Pancreas (tissue), 10 donors: ENCODE measurements at places on chromosomes 6 and 20. TPM values are rescaled to one million over a fixed set of nuclear protein-coding genes. Genes with fewer than 3 reads are reported as not detected.

Gene PNLDC1
- 0.51 TPM for total RNA-seq

Gene OOEP
- total RNA-seq = not detected

Gene SSTR4
- total RNA-seq = not detected

Gene OLIG3
- total RNA-seq = not detected

Gene LST1
- 10.9 TPM for total RNA-seq

Gene NNAT
- not detected for total RNA-seq

Gene RWDD2A
- 4.7 TPM for total RNA-seq

DNA sequence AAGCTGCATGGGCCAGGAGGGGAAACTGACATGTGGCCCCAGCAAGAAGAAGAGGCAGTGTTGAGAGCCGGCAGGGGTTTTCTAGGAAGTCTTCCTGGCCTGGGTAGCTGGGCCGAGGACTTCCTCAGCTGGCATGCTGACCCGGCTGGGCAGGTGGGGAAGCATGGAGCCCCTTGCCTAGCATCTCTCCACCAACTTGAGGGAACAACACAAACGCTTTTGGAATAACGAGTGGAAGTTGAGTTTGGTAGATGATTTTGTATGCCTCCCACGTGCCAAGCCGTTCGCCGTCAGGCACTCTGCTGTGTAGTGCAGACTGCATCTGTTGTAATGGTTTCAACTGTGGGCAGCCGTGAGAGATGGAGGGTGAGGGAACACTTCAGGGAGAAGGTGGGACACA lies 7.3 kb downstream of the TMEM181 start:
- DNase-seq = no peak

GRCh38 chr6:13485923-13486562 lies 1.4 kb downstream of the GFOD1 start:
- DNase-seq = no peak

- no peak for DNase-seq
These were observed 17.1 kb downstream of the FOXF2 start for GRCh38 chr6:1406306-1407072.

DNA sequence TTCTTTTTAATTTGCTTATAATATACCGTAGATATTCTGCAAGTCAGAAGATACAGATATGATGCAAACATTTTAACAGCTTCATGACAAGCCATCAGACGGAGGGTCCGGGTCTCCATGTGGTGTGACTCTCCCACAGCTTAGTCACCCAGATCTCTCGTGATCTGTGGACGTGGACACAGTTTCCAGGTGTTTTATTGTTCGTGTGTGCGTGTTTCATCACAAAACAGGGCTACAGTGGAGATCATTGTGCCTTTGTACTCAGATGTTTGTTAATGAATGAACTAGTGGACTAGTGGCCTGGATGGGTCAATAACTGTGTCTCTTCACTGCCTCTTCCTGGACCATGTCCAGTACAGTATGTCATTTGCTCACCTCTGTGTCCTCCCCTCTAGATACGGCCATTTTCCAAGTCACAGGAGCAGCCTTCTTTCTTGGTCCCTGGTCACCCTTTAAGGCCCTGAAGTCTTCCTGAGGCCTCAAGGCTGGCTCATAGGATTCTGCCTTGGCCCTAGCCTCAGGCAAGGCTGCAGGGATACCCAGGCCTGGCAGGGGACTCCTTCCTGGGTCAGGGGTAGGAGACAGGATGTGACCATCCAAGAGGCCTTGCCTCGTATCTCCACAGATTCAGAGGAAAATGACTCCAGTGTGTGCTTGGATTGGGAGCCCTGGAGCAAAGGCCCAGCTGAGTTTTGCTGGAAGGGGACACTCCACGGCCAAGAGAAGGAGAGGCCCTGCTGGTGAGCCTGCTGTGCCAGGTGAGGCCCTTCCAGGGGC lies 4.6 kb downstream of the ADIG start:
- DNase-seq = no peak

DNA sequence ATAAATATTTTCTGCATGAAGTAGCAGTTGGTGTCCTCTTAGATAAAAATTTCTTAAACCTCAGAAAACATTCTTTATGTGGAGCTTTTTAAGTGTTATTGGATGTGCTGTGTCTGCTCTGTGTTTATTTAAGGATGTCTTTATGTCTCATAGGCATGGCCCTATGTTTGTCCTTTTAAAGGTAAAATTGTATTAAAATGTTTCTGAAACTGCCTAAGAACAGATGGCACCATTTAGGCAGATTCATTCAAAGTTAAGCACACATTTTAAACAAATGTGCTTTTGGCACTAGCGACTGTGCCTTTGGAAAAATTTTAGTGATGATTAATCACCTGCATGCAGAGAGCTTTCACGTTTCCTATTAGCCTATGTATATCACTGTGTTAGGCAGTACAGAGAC lies 125.2 kb downstream of the KIF6 start:
- no peak for DNase-seq

GRCh38 chr6:142566628-142567396 lies 265.0 kb downstream of the ADGRG6 start:
- DNase-seq = peak; percentile 20

DNA sequence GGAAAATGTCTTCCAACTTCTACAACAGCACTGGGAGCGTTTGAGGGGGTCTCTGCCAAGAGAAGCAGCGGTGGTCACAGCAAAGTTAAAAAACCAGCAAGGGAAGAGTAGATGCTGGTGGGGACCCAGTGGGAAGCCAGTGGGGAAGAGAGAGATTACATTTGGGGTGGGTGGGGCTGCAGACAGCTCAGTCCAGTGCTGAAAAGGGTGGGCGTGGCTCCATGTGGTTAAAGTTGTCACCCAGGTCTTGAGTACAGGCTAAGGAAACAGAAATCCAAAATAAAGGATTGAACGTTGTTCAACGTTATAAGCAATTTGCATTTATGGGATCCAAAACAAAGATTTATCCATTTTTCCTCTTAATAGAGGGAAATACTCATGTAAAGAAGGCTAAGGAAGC lies 106.3 kb upstream of the LY86 start:
- no peak for DNase-seq

- DNase-seq = peak; percentile 24
These were observed 20.4 kb upstream of the TMEM242 start for GRCh38 chr6:157343732-157344131.

GRCh38 chr6:35312807-35313206 lies 15.2 kb downstream of the DEF6 start:
- no peak for DNase-seq

DNA sequence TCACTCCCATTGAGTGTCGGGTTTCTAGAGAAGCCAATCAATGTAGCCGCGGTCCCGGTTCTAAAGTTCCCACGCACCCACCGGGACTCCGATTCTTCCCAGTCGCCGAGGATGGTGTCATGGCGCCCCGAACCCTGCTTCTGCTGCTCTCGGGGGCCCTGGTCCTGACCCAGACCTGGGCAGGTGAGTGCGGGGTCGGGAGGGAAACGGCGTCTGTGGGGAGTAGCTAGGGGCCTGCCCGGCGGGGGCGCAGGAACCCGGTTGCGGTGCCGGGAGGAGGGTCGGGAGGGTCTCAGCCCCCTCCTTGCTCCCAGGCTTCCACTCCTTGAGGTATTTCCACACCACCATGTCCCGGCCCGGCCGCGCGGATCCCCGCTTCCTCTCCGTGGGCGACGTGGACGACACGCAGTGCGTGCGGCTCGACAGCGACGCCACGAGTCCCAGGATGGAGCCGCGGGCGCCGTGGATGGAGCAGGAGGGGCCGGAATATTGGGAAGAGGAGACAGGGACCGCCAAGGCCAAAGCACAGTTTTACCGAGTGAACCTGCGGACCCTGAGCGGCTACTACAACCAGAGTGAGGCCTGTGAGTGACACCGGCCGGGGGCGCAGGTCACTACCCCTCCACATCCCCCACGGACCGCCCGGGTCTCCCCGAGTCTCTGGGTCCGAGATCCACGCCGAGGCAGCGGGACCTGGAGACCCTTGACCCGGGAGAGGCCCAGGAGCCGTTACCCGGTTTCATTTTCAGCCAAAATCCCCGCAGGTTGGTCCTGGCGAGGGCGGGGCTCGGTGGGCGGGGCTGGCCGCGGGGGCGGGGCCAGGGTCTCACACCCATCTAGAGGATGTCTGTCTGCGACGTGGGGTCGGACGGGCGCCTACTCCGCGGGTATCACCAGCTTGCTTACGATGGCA lies 35.2 kb upstream of the HLA-G start:
- peak; percentile 89 for DNase-seq

- no peak for DNase-seq
These were observed 526.6 kb upstream of the JAG1 start for GRCh38 chr20:11200423-11200822.

DNA sequence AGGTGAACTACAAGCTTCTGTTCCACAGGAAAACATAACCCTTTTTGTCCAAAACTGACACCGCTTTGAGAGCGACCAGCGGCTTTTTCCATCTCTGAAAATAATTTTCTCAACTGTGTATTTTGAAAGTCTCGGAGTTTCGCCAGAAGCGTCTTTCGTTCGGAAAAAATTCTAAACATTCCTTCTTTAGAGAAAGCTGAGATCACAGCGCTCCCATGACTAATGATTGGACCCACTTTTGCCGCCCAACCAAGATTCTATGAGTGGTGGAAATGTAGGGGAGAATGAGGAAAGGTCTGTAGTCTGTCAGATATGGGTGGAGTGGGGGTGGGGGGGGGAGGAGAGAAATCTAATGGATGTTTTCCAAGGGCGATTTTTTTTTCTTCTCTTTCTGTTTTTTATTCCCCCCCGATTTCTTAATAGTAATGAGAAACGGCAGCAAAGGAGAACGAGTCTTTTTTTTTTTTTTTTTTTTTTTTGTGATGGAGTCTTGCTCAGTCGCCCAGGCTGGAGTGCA lies 189.3 kb downstream of the TRIM27 start:
- no peak for DNase-seq

- no peak for DNase-seq
These were observed 291.1 kb downstream of the ADGRG6 start for GRCh38 chr6:142592876-142593275.

- no peak for DNase-seq
These were observed 40.1 kb downstream of the DNAH8 start for GRCh38 chr6:38755207-38755606.

- DNase-seq = no peak
These were observed 15.9 kb upstream of the SNAI1 start for GRCh38 chr20:49966861-49967260.

- DNase-seq = no peak
These were observed 139.0 kb downstream of the JARID2 start for GRCh38 chr6:15384901-15385300.

GRCh38 chr6:166588691-166589336 lies 2.3 kb upstream of the RAMACL start:
- no peak for DNase-seq

DNA sequence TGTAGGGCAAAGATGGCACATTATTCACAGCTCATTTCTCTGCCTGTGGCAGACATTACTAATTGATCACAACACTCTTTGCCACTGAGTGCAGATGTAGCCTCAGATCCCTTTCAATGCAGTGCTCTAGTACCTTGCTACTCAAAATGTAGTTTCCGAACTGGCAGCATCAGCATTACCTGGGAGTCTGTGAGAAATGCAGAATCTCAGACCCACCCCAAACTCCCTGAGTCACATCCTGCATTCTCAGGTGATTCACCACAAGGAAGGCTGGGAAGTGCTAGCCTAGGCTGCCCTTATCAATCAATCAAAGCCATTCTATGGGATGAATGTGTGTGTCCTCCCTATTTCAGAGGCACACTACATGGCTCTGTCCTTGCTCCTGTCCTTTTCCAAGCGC lies 58.5 kb downstream of the PCNA start:
- DNase-seq = no peak

DNA sequence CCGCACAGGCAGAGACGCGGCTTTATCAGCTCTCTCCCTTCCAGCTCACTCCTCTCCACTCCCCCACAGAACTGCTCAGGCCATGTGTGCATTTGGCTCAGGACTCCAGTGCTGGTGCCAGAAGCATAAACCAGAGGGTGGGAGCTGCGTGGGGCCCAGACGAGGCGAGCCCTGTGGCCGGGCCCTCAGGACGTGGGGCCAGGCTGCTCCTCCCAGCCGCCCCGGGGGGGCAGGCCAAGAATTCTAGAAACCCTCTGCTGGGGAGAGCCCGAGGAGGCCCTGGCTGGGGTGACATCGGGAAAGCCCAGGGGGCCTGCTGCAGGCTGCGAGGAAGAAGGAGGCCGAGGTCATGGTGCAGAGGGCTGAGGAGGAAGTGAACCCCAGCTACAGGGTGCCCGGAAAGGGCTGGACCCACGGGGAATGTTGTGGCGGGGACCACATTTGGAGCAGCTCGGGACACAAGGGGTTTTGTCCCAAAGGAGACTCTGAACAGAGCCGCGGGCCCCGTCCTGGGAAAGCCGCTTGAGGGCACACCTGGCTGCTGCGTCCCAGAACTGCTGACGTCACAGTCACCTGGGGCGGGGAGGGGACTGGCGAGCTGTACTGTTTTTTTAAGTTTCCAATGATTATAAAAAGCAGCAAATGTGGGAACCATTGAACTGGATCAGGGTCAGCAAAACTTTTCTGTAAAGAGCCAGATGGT lies 107.1 kb downstream of the BANF2 start:
- DNase-seq = peak; percentile 93

GRCh38 chr6:56515081-56515905 lies 127.4 kb downstream of the DST start:
- DNase-seq = peak; percentile 20

DNA sequence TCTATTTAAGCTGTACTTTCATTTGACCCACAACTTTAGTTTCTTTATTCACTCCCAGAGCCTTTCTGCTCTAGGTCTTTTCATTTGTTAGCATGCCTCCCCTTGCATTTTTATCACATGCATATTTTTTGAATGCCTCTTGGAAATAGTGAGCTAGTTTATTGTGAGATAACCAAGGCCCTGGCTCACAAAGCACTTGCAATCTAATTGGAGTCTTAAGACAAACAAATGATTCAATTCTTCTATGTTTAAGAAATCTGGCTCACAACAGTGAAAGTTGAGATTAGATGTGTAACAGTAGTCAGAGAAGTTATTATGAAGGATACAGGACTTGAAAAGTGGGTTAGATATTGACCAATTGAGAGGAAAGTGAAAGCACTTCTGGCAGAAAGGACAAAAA lies 173.4 kb downstream of the MOXD1 start:
- DNase-seq = no peak

DNA sequence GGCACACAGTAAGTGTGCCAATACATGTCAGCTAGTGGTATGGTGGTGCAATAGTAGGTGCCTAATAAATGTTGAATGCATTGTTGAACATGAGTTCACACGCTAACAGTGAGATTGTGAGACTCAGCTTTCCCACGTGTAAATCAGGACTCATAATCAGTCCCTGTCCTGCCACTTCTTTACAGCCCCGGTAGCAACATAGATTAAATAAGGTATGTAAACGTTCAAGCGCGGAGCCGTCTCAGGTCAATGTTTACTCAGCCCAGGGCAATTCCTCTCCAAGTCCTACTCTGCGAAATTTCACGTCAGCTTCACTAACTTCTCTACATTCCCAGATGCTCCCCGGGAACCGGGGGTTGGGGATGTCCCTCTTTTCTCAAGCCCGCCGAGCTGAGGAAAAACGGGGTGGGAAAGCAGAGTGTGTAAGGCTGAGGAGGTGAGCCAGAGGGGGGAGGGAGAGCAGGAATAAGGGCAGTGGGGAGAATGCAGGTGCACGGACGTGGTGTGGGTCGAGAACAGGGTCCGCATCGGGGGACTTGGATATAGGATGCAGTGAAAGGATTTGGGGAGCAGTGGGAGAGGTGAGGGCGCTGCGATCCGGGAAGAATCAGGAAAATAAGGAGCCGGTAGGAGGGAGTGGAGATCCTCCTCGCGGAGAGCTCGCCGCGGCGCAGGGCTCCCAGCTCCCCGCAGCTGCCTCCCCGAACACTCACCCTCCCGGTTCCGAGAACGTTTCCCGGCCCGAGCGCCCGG lies 544 bp upstream of the TP53INP2 start:
- DNase-seq = no peak
